ENCODE measurements at places on chromosomes 11 and 22.

GRCh38 chr11:35658020-35658948 is 4.3 kb upstream of the TRIM44 start:
- DNase-seq, result no peak

DNA sequence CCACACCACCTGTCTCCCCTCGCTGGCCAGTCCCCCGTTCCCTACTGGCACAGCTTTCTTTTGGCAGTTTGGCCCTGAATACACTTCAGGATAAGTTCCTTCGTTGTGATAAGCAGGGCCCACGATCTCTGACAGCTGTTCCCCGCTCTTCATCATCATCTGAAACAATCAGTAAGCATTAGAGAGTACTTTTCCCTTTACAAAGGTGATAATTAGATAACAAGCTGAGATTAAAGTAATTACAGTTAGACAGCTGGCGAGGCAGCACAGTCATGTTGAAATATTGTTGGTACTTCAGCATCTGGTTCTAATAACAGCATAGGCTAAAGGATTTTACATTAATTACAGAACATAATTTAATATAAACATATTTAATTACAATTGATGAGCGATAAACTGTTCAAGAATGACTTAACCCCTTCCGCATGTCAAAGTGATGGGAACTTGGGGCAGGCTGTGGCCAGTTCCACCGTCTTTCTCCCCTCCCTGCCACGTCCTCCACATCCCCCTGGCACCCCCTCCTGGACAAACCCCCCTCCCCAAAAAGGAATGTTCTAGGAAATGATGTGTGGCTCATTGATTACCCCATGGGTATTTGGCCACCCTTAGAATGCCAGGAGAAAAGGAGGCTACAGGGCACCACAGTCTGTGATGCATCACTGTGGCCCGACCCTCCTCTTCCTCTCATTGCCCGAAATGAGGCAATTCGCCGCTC is 134.9 kb downstream of the RCN1 start:
- no peak for DNase-seq

GRCh38 chr11:121766991-121767390 is 314.2 kb upstream of the SORL1-AS1 start:
- no peak for DNase-seq

DNA sequence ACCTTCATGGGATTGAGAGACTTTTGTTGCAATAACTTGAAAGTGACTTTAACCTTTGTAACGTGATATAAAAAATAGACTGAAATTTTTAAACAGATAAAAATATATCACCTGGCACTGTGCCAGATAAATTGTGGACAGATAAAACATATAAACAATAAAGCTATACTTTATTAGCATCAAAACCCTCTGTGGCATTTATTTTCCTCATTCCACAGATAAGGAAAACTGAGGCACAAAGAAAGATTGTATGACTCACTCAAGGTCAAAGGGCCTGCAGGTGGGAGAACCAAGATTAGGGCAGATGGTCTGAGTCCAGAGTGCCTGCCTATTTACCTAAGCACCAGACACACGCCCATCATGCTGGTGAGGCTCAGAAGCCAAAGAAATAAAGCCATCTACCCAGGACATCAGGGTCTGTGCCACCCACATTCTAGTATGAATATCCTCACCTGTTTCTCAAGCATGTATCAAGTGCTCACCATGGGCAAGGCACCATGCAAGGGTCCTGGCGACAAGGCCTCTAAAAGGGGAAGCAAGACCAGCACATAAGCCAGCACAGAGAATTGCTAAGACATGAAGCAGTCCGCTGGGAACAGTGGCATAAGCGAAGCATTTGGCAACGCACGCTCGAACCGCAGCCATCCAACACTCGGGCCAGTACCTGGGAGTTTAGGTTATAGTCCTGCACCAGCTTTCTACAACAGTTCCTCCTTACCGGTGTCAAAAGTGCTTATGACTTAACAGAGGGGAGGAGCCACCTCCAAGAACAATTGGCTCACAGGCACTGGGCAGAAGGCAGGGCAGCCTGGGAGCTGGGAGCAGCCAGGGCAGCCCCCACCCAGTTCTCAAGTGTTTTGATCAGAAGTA is 17.6 kb downstream of the MYH9 start:
- no peak for DNase-seq

- no peak for DNase-seq
These were observed 17.7 kb downstream of the PRR14L start for GRCh38 chr22:31732089-31732829.

Measured in stimulated activated naive CD4-positive, alpha-beta T cell (primary cell).